ENCODE measurements at places on chromosomes 4 and X.

DNA sequence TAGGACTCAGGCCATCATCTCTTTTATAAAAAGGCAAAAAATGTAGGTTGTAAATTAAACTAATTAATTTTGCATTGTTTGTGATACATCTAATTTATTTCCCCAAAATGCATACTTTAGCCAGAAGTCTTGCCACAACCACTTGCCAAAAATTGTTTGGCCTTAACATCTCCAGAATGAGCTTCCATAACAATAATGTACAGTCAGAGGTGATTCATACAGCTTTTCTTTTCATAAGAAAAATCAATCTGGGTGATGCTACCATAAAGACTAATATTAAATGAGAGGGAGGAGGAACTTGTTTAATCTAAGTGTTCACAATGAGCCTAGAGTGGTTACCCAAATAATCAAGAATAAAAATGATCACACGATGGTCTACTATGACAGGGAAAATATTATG is 59.3 kb downstream of the AMMECR1 start:
- no peak for DNase-seq

DNA sequence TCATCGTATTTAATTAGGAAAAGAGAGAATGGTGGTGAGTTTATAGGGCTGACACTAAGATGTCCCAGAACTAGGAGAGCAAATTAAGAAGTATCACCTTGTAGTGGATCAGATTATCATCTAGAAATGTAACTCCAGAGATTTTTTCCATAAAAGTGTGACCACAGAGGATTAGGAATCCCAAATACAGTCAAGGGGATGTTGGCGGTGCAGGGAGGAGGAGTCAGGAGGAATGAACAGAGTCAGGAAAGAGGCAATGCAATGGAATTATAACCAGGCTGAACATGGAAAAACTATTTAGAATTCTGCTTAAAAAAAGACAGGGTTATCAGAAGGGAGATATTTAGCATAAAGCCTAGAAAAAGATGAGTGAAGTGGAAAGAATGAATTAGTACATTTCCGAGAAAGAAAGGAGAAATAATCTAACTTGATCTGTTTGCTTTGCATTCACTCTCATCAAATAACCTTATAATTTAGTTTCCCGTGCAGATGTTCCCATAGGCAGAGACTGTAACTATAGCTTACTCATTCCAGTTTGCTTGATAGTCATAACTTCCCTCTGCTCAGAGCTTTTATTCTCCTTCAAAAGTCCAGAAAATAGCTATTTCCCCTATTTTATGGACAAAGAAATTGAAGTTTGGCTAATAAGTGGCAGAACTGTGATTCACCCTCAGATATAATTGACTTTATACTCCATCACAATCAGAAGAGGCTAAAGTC is 56.4 kb downstream of the SCFD2 start:
- DNase-seq, result no peak

- DNase-seq, result peak; percentile 28
Measured at GRCh38 chr4:109302361-109303139, at the start of gene COL25A1. Gene COL25A1 (minus strand): TSS chr4:109302658.

DNA sequence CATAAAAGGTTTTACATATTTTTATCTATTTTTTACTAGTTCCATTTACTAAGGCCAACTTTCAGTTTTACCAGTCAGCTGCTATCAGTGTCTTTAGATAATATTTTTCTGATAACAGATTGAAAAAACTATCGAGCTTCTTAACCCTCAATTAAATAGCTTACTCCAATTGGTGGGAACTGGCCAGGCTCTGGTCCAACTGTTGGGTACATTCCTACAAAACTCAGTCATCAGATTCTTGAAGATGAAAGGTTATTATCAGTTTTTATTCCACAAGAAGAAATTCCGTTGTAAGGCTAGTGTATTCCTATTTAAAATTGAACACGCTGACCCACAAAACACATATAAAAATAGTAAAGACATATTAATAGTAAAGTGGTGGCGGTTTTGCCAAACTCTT is 346.2 kb downstream of the MAPK10 start:
- no peak for DNase-seq

DNA sequence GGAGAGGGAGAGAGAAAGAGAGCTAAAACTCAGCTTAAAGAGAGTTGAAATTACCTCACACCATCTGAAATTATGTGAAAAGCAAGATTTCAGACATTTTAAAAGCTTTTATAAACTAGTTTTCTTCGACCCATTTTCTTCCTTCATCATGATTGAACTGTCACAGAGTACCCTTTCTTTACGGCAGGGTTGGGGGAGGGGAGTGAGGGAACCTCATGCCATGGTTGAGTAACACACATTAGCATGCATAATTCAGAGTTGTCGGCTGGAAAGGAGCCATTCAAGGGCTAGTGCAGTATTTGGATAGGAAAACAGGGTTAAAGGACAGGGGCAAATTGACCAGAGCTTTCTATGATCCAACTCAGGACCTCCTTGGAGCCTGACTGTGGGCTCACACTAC is 46.2 kb downstream of the PCDH19 start:
- DNase-seq, result no peak

DNA sequence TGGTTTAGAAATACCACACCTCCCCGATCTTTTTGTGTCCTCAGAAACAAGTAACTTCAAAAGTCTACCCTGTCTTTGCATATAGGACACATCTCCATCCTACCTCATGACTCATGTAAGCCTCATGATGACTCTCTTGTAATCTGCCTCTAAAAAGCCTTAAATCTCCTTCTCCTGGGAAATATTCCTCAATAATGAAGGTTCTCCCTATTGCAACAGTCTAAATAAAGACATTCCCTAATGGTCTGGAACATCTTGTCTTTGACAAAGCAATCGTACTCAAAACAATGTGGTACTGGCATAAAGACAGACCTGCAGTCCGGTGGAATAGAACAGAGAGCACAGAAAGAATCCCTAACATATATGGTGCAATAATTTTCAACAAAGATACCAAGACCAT is 257.7 kb downstream of the OPHN1 start:
- no peak for DNase-seq

DNA sequence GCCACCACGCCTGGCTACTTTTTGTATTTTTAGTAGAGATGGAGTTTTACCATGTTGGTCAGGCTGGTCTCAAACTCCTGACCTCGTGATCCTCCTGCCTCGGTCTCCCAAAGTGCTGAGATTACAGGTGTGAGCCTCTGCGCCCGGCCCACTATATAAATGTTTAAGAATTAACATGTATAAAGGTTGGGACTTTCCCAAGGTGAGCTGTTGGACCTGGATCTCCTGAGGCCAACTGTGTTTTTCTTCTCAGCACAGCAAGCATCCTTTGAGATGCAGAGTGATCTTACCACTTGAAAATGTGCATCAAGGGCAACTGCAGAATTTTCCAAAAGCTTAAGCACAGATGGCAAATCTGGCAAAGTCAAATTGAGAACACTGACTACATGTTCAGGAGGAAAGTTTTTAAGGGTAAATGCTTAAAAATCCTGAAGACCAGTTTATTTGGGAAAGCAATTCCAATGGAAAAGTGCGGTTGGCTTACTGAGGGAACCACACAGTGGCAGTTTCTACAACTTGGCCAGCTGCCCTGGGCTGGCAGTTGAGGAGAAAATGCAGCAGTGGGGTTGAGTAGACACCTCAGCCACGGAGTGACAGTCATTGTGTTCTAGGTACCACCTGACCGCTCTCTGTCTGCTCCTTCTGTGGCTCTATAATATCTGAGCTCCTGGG is 168.9 kb downstream of the CBR4 start:
- DNase-seq, result no peak

- no peak for DNase-seq
Measured at GRCh38 chr4:120561648-120562047, 360.9 kb downstream of the PRDM5 start.

- DNase-seq, result no peak
Measured at GRCh38 chr4:182309877-182310276, 66.7 kb downstream of the TENM3 start.

DNA sequence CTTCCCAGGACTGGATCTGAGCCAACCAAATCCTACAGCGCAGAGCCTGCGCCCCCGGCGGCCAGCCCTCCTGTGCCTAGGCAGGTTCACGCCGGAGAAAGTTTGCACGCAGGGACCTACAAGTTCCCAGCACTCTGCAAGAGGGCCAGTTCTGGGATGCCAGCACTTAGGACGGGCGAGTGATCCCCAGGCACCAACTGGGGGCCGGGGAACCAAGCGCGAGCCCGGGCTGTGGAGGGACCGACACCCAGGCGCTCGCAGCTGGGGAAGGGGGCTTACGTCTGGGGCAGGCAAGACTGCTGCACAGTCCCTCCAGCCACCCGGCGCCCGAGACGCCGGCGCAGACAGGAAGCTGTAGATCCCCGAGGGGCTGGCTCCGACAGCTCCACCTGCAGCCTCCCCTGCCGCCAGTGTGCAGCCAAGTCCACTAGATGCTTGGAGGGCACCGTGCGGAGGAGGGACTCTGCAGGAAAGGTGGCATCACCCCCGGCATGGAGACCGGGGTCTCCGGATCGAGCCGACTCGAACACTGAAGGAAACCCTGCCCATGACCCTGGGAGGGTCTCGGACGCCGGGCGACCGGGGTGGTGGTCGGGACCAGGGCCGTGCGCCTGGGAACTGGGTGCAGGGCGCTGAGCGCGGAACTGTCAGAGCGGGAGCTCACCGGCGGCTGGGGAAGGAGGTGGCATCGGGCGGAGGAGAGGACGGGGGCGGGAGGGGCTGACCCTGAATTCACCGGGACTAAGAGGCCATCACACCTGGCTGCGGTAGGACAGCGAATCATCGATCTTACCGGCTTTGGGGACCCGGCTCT is 566 bp downstream of the CORIN start:
- peak; percentile 35 for DNase-seq

DNA sequence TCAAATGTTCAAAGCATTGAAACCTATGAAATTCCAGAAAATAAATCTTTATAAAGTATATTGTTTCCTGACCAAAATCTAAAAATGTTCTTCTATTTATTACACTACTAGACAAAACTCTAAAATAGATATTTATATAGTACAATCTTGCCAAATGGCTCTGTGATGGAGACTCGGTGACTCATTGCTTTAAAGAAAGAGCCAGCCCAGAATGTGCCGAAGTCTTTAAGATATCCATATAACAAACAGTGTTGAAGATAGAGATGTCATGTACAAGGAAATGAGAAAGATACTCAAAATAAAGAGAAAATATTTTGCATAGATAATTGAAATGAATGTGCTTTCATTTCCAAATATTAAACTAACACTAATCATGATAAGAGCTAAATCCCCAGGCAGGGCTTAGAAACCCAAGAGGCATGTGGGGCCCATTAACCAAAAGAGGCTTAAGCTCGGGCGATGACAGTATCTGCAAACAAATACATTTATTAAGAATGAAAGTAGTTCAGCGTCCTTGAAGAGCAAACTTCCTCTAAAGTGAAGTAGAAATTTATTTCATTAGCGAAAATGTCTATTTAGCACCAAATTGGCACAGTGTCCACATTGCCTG is 102.1 kb upstream of the FAM9B start:
- no peak for DNase-seq

GRCh38 chrX:132216806-132217202 is 2.4 kb downstream of the RAP2C start:
- peak; percentile 62 for DNase-seq

DNA sequence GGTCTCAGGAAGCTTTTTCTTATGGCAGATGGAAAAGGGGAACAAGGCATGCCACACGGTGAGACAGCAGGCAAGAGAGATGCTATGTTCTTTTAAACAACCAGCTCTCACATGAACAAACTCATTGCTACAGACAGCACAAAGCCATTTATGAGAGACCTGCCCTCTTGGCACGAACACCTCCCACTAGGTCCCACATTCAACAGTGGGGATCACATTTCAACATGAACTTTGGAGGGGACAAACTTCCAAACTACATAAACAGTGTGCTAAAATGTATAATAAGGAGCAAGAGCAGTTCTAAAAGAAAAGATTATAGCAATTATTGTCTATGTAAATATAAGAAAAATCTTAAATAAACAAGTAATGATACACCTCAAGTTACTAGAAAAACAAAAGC is 391.8 kb upstream of the CPXCR1 start:
- no peak for DNase-seq

- peak; percentile 82 for DNase-seq
Measured at GRCh38 chr4:77193511-77194102, 36.6 kb downstream of the CCNG2 start.

GRCh38 chrX:56231537-56232090 is 542 bp upstream of the KLF8 start:
- no peak for DNase-seq

- no peak for DNase-seq
Measured at GRCh38 chrX:26925088-26925487, 538.1 kb downstream of the PPP4R3C start.

- no peak for DNase-seq
Measured at GRCh38 chrX:136219893-136220292, 31.3 kb downstream of the MAP7D3 start.

- no peak for DNase-seq
Measured at GRCh38 chr4:37765741-37766140, 60.7 kb upstream of the PGM2 start.

- DNase-seq, result no peak
Measured at GRCh38 chr4:164701665-164702064, 52.3 kb upstream of the SMIM31 start.
